ENCODE measurements at places on chromosomes 2 and 18. TPM values are rescaled to one million over a fixed set of nuclear protein-coding genes. Genes with fewer than 3 reads are reported as not detected.

- no peaks in the 10 kb centered on the region for H3K27me3 ChIP-seq
- H3K4me1 ChIP-seq: no peaks in the 10 kb centered on the region
- no peaks in the 10 kb centered on the region for H3K36me3 ChIP-seq
These were observed 62.8 kb downstream of the PRELID3A start for GRCh38 chr18:12470382-12471075.

DNA sequence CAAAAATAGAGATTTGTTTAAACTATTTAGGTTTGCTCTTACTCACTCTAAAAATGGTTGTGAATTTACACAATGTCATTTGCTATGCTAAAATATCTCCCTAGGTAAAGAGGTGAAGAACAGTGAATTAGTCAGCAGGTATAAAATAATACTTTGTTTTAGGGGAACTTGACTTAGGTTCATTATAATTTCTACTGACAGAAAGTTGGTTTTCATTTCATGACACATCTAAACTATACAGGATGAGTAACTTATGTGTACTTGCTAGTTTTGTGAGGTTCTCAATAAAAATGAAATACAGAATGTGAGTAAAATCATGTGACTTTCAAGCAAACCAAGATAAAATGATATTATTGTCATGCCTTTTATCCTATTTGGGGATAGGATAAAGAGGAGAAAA lies 66.0 kb downstream of the DIS3L2 start:
- no peaks in the 10 kb centered on the region for H3K4me1 ChIP-seq
- peaks cover 4% of the 10 kb centered on the region for H3K36me3 ChIP-seq

DNA sequence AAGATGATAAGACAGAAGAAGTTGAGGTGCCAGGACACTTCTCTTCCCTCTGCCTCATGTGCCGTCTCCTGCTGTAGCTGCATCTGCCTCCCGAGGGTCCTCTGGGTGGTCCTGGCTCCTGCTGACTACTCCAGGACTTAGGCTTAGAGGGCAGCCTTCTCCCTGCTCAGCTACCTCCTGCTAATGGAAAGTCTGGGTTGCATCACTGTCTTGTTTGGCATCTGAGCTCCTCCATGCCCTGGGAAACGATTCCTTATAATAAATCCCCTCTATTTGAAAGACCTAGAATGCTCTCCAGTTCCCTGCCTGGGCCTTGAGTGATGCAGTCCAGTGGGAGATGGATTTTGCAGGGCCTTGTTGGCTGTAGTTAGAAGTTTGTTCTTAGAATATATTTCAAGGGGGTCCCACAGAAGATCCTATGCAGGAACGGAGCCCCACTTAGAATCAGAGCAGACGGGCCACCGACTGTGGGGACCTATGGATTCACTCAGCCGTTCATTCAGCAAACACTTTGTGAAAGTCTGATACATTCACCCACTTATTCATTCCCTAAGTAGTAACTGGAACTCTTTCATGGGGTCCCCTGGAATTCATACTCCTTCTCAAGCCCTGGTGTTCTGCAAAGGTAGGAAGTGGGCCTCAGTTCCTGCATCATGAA lies 269.8 kb upstream of the HDAC4 start:
- no peak overlapping the region for H3K4me3 ChIP-seq
- no peaks in the 10 kb centered on the region for H3K4me1 ChIP-seq
- no peak for DNase-seq
- no peak overlapping the region for H3K27ac ChIP-seq

DNA sequence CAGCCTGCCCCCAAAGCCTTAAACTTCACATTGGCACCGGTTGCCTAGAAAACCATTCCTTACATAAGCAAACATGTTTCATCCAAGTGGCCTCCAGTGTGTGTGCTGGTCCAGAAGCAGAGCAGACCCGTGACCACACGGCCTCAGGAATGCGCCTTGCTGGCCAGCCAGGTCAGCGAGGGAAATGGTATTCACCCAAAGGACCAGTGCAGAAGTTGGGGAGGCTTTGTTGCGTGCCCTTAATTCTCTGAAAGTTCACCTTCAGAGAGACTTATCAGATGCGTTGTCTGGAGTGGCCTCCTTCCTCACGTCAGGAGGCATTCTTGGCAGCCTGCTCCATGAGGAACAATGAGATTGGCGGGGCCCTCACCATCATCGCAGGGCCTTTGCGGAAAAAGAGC lies 25.9 kb downstream of the NRP2 start:
- H3K27me3 ChIP-seq: no peaks in the 10 kb centered on the region
- H3K4me3 ChIP-seq: no peak overlapping the region
- H3K4me1 ChIP-seq: peaks cover 7% of the 10 kb centered on the region
- DNase-seq: no peak
- no peaks in the 10 kb centered on the region for H3K36me3 ChIP-seq

DNA sequence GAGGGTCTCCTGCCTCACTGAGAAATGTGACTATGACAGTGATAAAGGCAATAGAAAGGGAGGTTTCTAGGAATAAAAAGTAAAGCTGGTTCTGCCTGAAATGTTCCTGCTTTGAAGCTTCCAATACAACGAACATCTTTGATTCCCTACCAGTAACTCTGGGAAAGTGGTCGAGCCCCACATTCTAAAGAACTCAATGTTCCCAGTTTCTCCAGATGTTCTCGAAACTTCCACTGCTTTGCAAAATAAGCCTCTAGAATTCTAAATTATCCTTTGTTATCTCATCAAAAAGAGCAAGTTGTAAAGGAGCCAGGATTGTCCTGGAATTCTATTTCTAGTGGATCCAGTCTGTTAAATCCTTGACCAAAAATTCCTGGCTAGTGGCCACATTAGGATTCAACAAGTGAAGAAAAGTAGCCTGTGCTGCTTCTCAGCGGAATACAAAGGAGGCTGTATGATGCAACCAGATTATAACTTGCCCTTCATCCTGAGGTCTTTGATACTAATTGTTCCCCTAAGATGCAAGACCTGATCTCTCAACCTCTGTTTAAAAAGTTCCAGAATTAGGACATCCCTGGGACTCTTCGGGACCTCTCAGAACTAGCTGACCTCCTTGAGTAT lies 8.4 kb downstream of the SCN7A start:
- no peaks in the 10 kb centered on the region for H3K27me3 ChIP-seq
- H3K27ac ChIP-seq: no peak overlapping the region
- no peak overlapping the region for H3K4me3 ChIP-seq
- DNase-seq: no peak
- no peaks in the 10 kb centered on the region for H3K4me1 ChIP-seq

GRCh38 chr2:68832233-68832869 lies 38.8 kb downstream of the BMP10 start:
- DNase-seq: no peak
- no peak overlapping the region for H3K27ac ChIP-seq
- H3K27me3 ChIP-seq: no peaks in the 10 kb centered on the region
- no peak overlapping the region for H3K4me3 ChIP-seq
- H3K36me3 ChIP-seq: no peaks in the 10 kb centered on the region

GRCh38 chr2:98569197-98569793 lies 39.0 kb downstream of the COA5 start:
- peaks cover 36% of the 10 kb centered on the region for H3K36me3 ChIP-seq
- H3K4me1 ChIP-seq: no peaks in the 10 kb centered on the region
- H3K27ac ChIP-seq: no peak overlapping the region
- no peaks in the 10 kb centered on the region for H3K27me3 ChIP-seq
- no peak overlapping the region for H3K4me3 ChIP-seq

GRCh38 chr2:221482666-221483455 lies 89.2 kb downstream of the EPHA4 start:
- H3K27ac ChIP-seq: no peak overlapping the region
- no peaks in the 10 kb centered on the region for H3K36me3 ChIP-seq
- H3K4me1 ChIP-seq: no peaks in the 10 kb centered on the region

ANKRD12 gene
- 40.9 TPM for total RNA-seq

ACTR3 gene
- total RNA-seq: 184 TPM

DSG2 gene
- total RNA-seq: 138 TPM

SPEG gene
- total RNA-seq: 32.0 TPM

Measured in H1 (cell line).